Thymus (tissue), 14 donors: ENCODE measurements at places on chromosomes 16 and 17. TPM values are rescaled to one million over a fixed set of nuclear protein-coding genes. Genes with fewer than 3 reads are reported as not detected.

DNA sequence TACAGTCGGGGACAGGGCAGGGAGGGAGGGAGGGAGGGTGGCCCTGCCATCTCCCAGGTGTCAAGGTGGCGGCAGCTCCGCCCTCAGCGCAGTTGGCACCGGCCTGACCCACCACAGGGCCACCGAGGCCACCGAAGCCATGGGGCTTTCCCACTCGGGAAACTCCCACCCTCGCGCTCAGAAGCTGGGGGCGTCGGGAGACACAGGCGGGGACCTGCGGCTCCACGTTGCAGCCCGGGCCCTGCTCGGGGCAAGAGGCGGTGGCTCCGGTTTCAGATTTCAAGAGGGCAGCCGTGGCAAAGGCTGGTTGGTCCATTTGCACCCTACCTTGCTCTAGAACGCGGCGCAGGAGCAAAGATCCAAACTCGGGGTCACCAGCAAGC, 544 bp downstream of the CYB561 start:
- H3K36me3 ChIP-seq = no peaks in the 10 kb centered on the region
- H3K4me1 ChIP-seq = peaks cover 19% of the 10 kb centered on the region
- H3K4me3 ChIP-seq = peak overlapping the region; percentile 10
- H3K27me3 ChIP-seq = peaks cover 31% of the 10 kb centered on the region

GRCh38 chr17:77535892-77536291, 395.1 kb downstream of the SEC14L1 start:
- no peaks in the 10 kb centered on the region for H3K4me1 ChIP-seq
- H3K27ac ChIP-seq = no peak overlapping the region
- DNase-seq = no peak
- H3K27me3 ChIP-seq = no peaks in the 10 kb centered on the region

- no peak for DNase-seq
- no peaks in the 10 kb centered on the region for H3K36me3 ChIP-seq
- no peak overlapping the region for H3K27ac ChIP-seq
- no peak overlapping the region for H3K4me3 ChIP-seq
Observed at GRCh38 chr16:3992297-3993051, 112.0 kb upstream of the CREBBP start.

DNA sequence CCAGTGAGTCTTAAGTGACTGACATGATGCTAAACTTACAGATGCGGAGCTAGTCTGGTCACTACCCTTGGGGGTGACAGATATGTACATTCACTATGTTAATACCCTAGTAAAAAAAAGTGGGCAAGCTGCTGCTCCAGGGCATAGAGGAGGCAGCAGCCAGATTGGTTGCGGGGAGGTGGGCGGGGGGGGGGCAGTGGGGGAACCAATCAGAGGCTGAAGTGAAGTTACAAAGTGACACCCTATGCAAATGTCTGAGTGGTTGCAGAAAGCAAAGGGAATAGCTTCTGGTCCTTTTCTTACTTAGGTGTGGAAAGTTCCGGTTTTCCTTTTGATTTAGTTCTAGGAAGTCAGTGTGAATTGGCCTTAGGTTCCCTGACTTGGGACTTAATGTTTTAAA, 12.1 kb downstream of the NDEL1 start:
- H3K27me3 ChIP-seq = no peaks in the 10 kb centered on the region
- H3K36me3 ChIP-seq = peaks cover 72% of the 10 kb centered on the region
- no peak for DNase-seq
- H3K4me1 ChIP-seq = no peaks in the 10 kb centered on the region
- H3K27ac ChIP-seq = no peak overlapping the region

- DNase-seq = no peak
- no peaks in the 10 kb centered on the region for H3K27me3 ChIP-seq
- H3K27ac ChIP-seq = peak overlapping the region; percentile 35
- no peaks in the 10 kb centered on the region for H3K4me1 ChIP-seq
- no peak overlapping the region for H3K4me3 ChIP-seq
Observed at GRCh38 chr16:73794994-73795393, 501.6 kb upstream of the PSMD7 start.

GRCh38 chr17:81052199-81052997, 17.4 kb downstream of the BAIAP2 start:
- peaks cover 8% of the 10 kb centered on the region for H3K4me1 ChIP-seq
- no peak overlapping the region for H3K27ac ChIP-seq
- H3K4me3 ChIP-seq = no peak overlapping the region
- H3K36me3 ChIP-seq = no peaks in the 10 kb centered on the region
- H3K27me3 ChIP-seq = no peaks in the 10 kb centered on the region

GRCh38 chr16:23121024-23121423, 28.2 kb downstream of the USP31 start:
- no peaks in the 10 kb centered on the region for H3K36me3 ChIP-seq
- DNase-seq = no peak
- no peak overlapping the region for H3K27ac ChIP-seq
- no peaks in the 10 kb centered on the region for H3K27me3 ChIP-seq

The STH gene
- total RNA-seq = not detected

DNA sequence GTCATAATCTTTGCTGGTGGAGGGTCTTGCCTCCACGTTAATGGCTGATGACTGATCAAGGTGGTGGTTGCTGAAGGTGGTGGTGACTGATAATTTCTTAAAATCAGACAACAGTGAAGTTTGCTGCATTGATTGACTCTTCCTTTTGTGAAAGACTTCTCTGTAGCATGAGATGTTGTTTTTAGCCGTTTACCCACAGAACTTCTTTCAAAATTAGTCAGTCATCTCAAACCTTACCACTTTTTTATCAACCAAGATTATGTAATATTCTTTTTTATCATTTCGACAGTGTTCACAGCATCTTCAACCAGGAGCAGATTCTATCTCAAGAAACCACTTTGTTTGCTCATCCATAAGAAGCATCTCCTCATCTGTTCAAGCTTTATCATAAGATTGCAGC, 5.9 kb downstream of the UQCRC2 start:
- H3K4me1 ChIP-seq = peaks cover 8% of the 10 kb centered on the region
- no peak for DNase-seq
- peaks cover 72% of the 10 kb centered on the region for H3K36me3 ChIP-seq
- H3K4me3 ChIP-seq = no peak overlapping the region
- H3K27me3 ChIP-seq = no peaks in the 10 kb centered on the region

DNA sequence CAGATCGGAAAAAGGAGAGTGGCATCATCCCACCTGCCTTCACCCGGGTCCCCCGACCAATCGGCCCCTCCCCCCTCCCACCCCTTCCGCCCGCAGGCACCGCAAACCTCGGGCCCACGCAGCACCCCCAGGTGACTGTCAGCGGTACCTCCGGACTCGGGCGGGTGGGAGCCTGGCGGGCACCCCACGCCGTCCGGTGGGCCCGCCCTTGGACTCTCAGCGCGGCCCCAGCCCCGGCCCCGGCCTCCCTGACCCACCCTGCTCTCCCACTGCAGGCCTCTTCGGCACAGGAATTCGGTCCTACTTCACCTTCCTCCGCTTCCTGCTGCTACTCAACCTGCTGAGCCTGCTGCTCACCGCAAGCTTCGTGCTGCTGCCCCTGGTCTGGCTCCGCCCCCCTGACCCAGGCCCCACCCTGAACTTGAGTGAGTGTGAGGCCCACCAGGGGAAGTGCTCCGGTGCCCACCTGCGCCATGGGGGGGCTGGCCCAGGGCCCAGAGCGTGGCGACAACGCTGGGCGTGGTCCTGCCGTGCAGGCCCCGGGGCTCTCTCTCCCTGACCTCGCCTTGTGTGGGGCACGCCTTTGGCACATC, 1.6 kb downstream of the TMC8 start:
- H3K4me3 ChIP-seq = peak overlapping the region; percentile 93
- peak overlapping the region; percentile 99 for H3K27ac ChIP-seq
- no peak for DNase-seq
- H3K36me3 ChIP-seq = peaks cover 48% of the 10 kb centered on the region
- H3K4me1 ChIP-seq = peaks cover 88% of the 10 kb centered on the region

The PABPN1L gene
- 0.09 TPM for total RNA-seq

- DNase-seq = no peak
- peaks cover 47% of the 10 kb centered on the region for H3K27me3 ChIP-seq
- H3K4me1 ChIP-seq = no peaks in the 10 kb centered on the region
- H3K4me3 ChIP-seq = no peak overlapping the region
Observed at GRCh38 chr17:41522301-41523224, 3.9 kb upstream of the KRT15 start.

The GP1BA gene
- total RNA-seq = 0.14 TPM

The SEPTIN1 gene
- 173 TPM for total RNA-seq

- no peaks in the 10 kb centered on the region for H3K36me3 ChIP-seq
- no peaks in the 10 kb centered on the region for H3K27me3 ChIP-seq
- no peaks in the 10 kb centered on the region for H3K4me1 ChIP-seq
- DNase-seq = no peak
Observed at GRCh38 chr17:33196883-33197282, 96.2 kb downstream of the ASIC2 start.

The TSPAN10 gene
- total RNA-seq = 0.47 TPM
